ENCODE measurements at places on chromosomes 5 and 9.
A peak's percentile ranks its signal among the peaks of the same experiment; 100 is the strongest.

DNA sequence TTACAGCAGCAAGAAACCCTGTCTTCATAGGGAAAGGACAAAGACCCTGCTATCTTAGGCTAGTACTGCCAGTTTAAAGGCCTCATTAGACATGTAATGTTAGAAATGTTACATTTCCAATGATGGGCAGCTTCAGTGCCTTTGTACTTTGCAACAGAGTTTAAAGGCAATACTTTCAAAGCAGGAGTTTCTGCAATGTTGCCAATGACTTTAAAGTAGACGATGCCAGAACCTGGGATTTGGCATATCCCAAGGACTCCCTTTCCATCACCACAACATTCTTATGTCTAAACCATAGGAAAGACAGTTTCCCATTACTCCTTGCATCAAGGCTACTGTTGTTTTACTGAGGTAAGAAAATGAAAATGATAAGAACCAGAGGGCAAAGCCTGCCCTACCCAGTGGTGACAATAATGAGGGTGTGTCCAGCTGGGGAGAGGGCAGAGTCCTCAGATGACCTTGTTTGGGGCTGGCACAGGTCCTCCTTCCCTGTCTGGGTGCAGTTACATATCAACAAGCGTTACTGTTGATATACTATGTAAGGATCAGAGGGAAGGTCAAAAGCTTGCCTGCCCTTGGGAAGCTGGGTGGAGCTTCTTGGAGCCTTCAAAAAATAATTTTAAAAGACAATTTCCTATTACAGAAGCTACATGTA is 27.5 kb upstream of the MLANA start:
- H3K36me3 ChIP-seq = no peaks in the 10 kb centered on the region
- no peak overlapping the region for H3K4me3 ChIP-seq
- H3K4me1 ChIP-seq = no peaks in the 10 kb centered on the region
- H3K27me3 ChIP-seq = no peaks in the 10 kb centered on the region
- no peak overlapping the region for H3K27ac ChIP-seq

DNA sequence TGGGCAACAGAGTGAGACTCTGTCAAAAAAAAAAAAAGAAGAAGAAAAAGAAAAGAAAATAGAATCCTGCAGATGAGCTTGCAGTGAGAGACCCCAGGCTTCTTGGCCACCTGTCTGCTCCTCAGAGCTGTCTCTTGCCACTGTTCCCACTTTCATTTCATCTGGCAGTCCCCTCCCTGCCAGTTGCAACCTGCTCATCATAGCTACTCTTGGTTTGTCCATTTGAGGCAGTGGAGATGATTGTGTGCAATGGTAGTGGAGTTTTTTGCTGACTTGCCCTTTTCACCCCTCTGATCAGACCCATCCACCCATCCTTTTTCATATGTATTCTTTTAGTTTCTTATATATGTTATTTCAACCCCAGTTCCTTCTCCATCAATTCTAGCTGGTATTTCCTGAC is 28.7 kb downstream of the ANKRD33B start:
- H3K36me3 ChIP-seq = peaks cover 32% of the 10 kb centered on the region
- DNase-seq = no peak
- peaks cover 37% of the 10 kb centered on the region for H3K27me3 ChIP-seq

- H3K4me1 ChIP-seq = peaks cover 16% of the 10 kb centered on the region
- H3K4me3 ChIP-seq = no peak overlapping the region
- DNase-seq = no peak
- peaks cover 37% of the 10 kb centered on the region for H3K36me3 ChIP-seq
- H3K27me3 ChIP-seq = no peaks in the 10 kb centered on the region
These were observed 17.9 kb downstream of the TMEM167A start for GRCh38 chr5:83059341-83059740.

DNA sequence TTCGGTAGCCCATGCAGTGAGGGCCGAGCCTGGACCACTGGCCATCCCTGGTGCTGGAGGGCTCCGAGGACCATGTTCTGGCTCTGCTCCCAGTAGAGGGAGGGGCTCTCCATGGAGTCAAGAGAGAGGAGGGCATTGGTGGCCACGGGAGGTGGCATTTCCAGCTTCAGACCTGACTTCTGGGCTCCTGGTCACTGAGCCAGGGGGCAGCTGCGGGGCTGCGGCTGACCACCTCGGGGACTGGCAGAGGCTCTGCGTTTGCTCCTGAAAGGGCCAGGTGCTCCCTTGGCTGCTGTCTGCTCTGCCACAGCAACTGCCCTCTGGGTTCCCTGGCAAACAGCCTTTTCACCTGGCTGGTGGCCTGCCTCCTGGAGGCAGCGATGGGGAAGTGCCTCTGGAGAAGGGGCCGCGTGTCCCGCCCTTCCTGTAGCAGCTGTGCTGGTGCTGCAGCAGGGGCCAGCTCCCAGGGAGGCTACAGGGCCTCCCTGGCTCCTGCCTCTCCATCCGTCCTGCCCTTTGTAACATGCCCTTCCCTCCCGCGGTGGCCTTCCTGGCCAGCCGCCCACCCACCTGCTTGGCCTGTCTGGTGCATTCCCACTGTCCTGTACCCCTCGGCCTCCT is 144.6 kb downstream of the CACNA1B start:
- H3K4me3 ChIP-seq = no peak overlapping the region
- H3K27ac ChIP-seq = no peak overlapping the region
- H3K4me1 ChIP-seq = no peaks in the 10 kb centered on the region

- H3K4me3 ChIP-seq = no peak overlapping the region
- DNase-seq = no peak
- peaks cover 36% of the 10 kb centered on the region for H3K27me3 ChIP-seq
These were observed 1310.8 kb upstream of the WWC1 start for GRCh38 chr5:166980666-166981065.

GRCh38 chr5:149113669-149114068 is 27.6 kb upstream of the ABLIM3 start:
- H3K27ac ChIP-seq = no peak overlapping the region
- H3K4me3 ChIP-seq = no peak overlapping the region
- H3K27me3 ChIP-seq = peaks cover 27% of the 10 kb centered on the region
- H3K4me1 ChIP-seq = peaks cover 3% of the 10 kb centered on the region

GRCh38 chr5:141633871-141634561 is 2.6 kb downstream of the HDAC3 start:
- peaks cover 38% of the 10 kb centered on the region for H3K4me1 ChIP-seq
- H3K4me3 ChIP-seq = no peak overlapping the region
- H3K36me3 ChIP-seq = peaks cover 27% of the 10 kb centered on the region
- H3K27me3 ChIP-seq = no peaks in the 10 kb centered on the region
- no peak for DNase-seq

DNA sequence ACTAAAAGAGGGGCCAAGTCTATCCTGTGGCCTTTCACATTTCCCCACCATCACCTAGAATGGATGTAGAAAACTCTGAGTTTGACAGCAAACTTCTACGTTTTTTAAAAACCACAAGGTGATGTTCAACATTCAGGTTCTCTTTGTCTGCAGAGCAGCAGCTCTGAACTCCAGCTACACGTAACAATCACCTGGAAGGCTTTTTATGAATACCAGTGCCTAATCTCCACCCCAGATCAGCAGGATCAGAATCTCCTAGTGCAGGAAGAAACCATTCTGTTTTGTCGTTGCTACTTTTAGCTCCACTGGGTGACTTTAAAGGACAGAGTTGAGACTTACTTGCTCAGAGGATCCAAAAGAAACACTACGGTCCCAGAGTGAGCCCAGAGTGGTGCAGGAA is 44.3 kb downstream of the EPB41L4A start:
- H3K27me3 ChIP-seq = peaks cover 27% of the 10 kb centered on the region
- no peak overlapping the region for H3K27ac ChIP-seq
- H3K36me3 ChIP-seq = no peaks in the 10 kb centered on the region
- DNase-seq = no peak
- H3K4me3 ChIP-seq = no peak overlapping the region

- no peaks in the 10 kb centered on the region for H3K36me3 ChIP-seq
- H3K27me3 ChIP-seq = peaks cover 21% of the 10 kb centered on the region
- H3K27ac ChIP-seq = no peak overlapping the region
- no peak for DNase-seq
- H3K4me3 ChIP-seq = peak overlapping the region; percentile 54
These were observed 2.5 kb upstream of the ZNF608 start for GRCh38 chr5:124748687-124749594.

DNA sequence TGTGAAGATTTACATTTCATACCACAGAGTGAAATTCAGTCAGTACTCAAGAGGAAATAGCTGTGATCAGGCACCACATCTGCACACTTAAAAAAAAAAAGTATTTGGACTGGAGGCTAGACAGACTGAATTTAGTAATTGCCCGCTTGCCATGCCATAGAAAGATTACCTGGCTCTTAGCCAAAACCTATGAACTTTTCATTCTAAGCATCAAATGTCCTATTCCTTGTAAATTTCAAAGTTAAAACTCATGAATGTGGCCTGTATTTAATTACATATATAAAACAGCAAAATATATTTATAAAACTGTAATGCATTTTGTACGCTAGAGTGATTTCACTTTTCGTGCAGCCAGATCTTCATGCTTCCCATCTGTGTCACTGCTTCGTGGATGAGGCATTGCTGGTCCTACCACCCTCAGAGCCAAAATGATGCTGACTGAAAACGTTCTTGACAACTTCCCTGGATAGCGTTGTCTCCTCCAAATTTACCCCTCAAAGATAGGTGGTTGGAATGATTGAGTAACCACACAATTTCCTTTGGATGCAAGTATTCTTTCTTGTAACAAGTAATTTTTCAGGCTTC is 447.9 kb upstream of the SGCD start:
- H3K27ac ChIP-seq = no peak overlapping the region
- H3K4me1 ChIP-seq = no peaks in the 10 kb centered on the region
- H3K36me3 ChIP-seq = no peaks in the 10 kb centered on the region
- H3K4me3 ChIP-seq = no peak overlapping the region
- no peak for DNase-seq
- no peaks in the 10 kb centered on the region for H3K27me3 ChIP-seq

DNA sequence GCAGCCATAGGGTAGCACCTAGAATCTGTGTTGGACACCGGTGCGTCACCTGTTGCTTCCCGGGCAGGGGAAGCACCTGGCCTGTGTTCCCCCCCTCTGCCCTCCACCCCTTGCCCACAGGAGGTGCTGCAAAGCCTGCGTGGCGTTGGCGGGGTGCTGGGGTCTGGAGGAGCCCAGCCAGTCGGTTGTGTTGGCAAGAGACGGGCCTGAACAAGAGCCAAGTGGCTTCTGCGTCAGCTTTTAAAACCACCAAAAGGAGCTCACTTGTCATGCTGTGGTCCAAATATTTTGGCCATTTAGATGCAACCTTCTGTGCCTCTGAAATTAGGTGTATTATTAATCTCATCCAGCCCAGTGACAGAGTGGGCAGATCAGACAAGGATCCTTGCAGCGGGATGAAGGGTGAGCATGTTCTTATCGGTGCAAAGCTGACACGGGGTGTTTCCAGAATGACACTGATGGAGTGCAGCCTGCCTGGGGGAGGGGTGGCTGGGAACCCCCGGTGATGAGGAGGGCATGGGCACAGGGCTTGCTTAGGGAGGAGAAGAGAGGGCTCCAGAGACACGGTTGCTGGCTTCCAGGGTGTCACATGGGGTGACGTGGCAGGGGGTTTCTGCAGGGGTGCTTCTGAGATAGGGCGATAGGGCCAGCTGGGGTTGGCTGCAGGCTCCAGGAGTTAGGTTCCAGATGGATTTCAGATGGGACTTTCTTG is 9.7 kb upstream of the RXRA start:
- H3K4me3 ChIP-seq = no peak overlapping the region
- no peaks in the 10 kb centered on the region for H3K36me3 ChIP-seq
- peaks cover 4% of the 10 kb centered on the region for H3K27me3 ChIP-seq
- no peak for DNase-seq
- H3K27ac ChIP-seq = no peak overlapping the region

- H3K4me1 ChIP-seq = peaks cover 4% of the 10 kb centered on the region
- H3K4me3 ChIP-seq = no peak overlapping the region
- H3K27ac ChIP-seq = no peak overlapping the region
- DNase-seq = no peak
- H3K27me3 ChIP-seq = no peaks in the 10 kb centered on the region
- no peaks in the 10 kb centered on the region for H3K36me3 ChIP-seq
These were observed 55.6 kb downstream of the PTPDC1 start for GRCh38 chr9:94139672-94140417.

GRCh38 chr5:157030692-157031091 is 28.2 kb downstream of the HAVCR1 start:
- H3K4me1 ChIP-seq = peaks cover 53% of the 10 kb centered on the region
- H3K36me3 ChIP-seq = peaks cover 12% of the 10 kb centered on the region
- no peaks in the 10 kb centered on the region for H3K27me3 ChIP-seq
- no peak overlapping the region for H3K27ac ChIP-seq

DNA sequence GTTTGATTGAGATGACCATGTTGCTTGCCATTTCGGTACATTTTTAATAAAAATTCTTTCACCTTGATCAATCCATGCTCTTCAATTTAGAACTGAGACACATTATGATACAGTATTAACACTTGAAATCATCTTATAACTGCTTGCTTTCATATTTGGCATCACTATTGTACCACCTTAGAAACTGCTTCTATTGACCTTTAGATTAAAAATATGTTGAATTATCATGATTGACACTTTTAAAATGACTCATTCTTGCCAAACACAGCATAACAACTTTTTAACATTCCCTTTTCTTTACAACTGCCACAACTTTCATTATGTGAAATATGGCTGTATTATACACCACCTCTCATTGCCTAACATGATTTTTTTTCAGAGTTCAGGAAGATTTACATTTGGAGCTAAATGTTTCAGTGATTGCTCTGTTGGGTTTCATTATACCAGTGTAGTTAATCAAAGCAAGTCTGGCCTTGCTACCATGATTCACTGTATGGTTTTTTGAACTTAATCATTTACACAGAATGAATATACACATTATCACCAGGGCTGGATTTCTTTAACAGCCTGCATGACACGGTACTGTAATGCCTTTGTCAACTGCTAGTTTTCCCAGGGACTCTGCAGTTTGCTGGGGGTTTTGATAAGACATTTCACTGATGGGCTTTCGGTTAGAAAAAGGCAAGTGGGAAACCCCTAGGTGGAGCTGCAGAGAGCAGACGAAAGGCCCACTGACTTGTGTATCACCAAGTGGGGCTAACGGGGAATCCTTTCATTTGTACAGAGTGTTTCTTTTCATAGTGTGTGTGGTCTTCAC is 93.6 kb upstream of the TLE4 start:
- H3K36me3 ChIP-seq = no peaks in the 10 kb centered on the region
- peak overlapping the region; percentile 76 for H3K27ac ChIP-seq
- H3K4me1 ChIP-seq = peaks cover 22% of the 10 kb centered on the region
- H3K27me3 ChIP-seq = no peaks in the 10 kb centered on the region
- H3K4me3 ChIP-seq = peak overlapping the region; percentile 25

DNA sequence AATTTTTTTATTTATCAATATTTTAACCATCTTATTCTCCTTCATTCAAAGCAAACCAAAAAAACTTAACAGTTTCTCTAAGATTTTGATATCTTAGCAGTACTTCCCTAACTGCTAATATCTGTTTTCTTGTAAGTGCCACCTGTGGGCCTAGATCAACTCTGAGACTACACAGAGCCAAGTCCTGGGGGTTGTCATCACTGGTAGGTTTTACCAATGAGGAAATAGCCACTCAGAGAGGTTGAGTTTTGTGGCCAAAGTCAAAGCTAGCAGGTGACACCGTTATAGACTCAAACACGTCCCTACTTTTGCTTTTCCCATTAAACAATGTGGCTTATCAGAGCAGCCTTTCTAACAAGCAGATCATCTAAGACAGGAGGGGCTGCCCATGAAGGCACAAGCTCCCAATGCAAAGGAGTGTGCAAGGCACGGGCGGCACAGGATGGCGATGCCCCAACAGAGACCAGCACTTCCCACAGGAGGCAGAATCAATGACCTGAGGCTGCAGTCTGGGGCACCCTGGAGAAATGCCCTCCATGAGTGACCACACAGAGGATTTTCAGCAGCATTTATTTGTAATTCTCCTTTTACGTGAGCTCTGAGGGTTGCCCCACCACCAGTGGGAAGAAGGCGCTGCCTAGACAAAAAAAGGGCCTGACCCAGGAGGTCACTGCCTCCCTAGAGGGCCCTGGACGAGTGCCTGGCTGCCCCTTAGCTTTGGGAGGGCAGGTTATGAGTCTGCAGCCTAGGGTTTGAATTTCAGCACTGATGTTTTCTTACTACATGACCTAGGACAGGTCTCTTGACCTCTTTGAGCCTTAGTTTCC is 7.4 kb downstream of the TBC1D2 start:
- no peak overlapping the region for H3K4me3 ChIP-seq
- H3K4me1 ChIP-seq = peaks cover 2% of the 10 kb centered on the region
- no peak overlapping the region for H3K27ac ChIP-seq
- H3K27me3 ChIP-seq = no peaks in the 10 kb centered on the region
